ENCODE measurements at places on chromosomes 5 and 9.
A peak's percentile ranks its signal among the peaks of the same experiment; 100 is the strongest.

- DNase-seq: no peak
These were observed 12.6 kb upstream of the LPCAT1 start for GRCh38 chr5:1536322-1536845.

GRCh38 chr5:145493435-145493834, 341.7 kb downstream of the PRELID2 start:
- no peak for DNase-seq

DNA sequence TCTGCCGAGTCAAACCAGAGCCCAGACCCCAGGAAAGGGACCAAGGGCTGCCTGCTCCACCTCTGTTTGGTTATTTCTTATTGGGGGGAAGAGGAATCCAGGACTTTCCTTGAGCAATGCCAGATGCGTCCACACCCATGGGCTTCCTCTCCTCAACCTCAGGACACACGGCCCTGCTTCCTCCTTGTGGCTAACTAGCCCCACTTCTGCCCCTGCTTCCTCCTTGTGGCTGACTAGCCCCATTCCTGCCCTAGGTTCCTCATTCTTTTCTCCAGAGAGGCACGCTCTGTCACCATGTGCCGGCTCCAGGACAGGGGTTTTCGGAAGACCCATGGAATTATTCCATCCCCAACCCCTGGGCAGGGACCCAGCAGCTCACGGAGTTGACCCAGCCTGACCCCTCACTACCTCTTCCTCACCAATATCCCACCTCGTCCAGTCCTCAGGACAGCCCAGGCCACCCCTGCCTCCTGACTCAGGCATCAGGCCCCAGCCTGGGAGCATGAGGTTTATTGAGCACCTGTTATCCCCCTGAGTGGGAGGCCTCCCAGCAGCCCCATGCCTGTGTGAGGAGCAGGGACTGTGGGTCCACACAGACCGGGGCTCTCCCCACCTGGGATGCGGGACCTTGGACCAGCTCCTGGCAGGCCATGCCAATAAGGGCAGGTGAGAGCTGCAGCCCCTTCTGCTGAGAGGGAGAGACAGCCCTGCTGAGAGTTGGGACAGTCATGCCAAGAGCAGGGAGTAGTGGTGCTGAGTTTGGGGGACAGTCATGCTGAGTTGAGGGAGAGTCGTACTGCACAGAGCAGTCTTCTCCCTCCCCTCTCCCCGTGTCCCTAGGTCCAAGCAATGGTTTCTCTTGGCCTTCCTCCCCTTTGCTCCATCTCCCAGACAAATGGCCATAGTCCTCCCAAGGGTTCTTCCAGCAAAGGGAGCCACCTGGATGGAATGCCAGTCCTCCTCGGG, 11.8 kb upstream of the FCN1 start:
- no peak for DNase-seq

DNA sequence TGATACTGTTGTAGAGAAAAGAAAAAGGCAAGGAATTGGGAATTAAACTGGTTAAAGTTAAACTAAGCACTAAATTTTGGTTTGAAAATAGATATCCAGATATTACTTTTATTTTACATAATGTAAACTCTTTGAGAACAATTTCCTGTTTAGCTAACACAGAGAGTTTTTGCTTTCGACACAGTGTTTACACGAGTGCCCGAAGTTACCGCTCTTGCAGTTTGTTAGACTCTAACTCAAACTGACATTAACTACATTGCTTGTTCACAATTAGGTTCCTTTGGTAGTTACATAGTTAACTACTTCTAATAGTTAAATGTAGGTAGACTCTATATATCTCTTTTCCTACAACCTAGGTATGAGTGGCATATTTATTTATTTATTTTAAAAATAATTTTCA, 117.1 kb upstream of the CHD1 start:
- no peak for DNase-seq

GRCh38 chr9:129340427-129341170, 162.5 kb upstream of the IER5L start:
- no peak for DNase-seq

DNA sequence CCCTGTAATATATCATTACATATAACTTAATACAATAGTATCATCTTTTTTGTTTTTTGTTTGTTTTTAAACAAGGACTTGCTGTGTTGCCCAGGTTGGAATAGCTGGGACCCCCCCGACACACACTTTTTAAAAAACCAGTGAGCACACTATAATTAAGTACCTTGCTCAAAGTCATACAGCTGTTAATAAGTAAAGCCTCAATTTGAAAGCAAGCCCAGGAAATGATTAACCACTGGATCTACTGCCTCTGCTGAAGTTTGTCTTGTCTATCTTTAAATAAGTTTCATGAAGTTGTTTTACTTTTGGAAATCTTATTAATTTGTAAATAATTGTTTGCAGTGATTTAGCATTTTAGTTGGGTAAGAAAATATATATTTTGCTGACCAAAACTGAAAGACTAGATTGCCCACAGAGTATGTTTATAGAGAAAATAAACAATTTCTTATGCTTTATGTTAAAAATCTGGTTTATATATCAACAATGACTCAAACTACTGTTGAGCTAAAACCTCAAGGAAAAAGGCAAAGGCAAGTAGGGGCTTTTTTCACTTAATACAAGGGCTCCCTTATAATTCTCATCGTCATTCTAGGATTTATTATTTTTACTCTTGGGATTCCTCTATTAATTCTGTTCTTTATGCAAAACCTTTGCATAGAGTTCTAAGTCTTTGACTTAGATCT, 5.8 kb upstream of the CARNMT1 start:
- DNase-seq: no peak

DNA sequence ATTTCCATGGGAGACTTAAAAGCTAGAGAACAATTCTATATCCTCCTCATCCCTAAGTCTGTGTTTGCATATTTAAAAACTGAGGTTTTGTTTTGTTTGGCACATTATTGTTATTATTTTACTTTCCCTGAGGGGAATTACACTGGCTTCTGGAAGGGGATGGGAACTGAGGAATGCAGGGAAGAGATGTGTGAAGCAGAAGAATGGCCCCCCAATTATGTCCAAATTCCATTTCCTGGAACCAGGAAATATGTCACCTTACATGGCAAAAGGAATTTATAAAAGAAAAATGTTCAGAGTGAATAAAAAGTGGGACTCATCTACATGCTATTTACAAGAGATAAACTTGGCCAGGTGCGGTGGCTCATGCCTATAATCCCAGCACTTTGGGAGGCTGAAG, 129.8 kb downstream of the MARCHF11 start:
- DNase-seq: peak; percentile 35

DNA sequence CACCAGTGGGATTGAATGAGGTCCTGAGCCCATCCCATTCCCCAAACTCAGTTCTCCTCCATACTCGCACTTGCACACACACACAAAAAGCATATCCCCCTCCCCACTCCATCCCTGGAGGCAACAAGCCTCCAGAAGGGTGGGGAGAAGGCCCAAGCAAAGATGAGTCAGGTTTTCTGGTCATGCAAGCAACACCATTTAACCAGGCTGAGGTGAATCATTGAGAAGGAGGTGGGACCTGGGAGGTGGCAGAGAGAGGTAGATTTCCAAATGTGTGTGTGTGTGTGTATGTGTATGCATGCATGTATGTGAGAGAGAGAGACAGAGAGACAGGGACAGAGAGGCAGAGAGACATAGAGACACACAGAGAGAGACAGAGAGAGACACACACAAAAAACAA, 185.2 kb upstream of the TRIM32 start:
- peak; percentile 56 for DNase-seq

GRCh38 chr9:112283582-112284253, 49.7 kb downstream of the PTBP3 start:
- no peak for DNase-seq

- no peak for DNase-seq
These were observed at the start of gene IL4 for GRCh38 chr5:132673939-132674630. TSS of gene IL4 (plus strand) at chr5:132673989. CDS start at chr5:132674051, 62 bp downstream.

- peak; percentile 90 for DNase-seq
These were observed 26.6 kb upstream of the OR2K2 start for GRCh38 chr9:111356481-111357244.

Measured in fibroblast of skin of abdomen (primary cell).